Lower leg skin (tissue), 4 donors: ENCODE measurements at places on chromosomes 2 and 18. TPM values are rescaled to one million over a fixed set of nuclear protein-coding genes. Genes with fewer than 3 reads are reported as not detected.
A peak's percentile ranks its signal among the peaks of the same experiment; 100 is the strongest.

Gene ARHGAP15
- 3.0 TPM for total RNA-seq

Gene CRYGD
- not detected for total RNA-seq

DNA sequence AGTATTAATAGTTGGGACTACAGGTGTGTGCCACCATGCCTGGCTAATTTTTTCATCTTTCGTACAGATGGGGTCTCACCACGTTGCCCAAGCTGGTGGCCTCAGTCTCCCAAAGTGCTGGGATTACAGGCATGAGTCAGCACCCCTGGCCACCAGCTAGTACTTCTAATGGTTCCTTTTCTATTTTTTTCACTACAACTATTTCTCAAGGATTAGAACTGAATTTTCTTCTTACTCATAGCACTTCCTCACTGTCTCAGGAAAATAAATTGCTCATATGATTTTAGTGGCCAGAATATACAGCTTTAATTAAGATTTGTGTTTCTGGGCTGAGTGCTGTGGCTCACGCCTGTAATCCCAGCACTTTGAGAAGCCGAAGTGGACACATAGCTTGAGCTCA, 43.2 kb upstream of the SOS1 start:
- no peak for DNase-seq

Gene PPIG
- 31.9 TPM for total RNA-seq

- DNase-seq: no peak
Measured at GRCh38 chr2:190794790-190795189, 85.8 kb upstream of the GLS start.

DNA sequence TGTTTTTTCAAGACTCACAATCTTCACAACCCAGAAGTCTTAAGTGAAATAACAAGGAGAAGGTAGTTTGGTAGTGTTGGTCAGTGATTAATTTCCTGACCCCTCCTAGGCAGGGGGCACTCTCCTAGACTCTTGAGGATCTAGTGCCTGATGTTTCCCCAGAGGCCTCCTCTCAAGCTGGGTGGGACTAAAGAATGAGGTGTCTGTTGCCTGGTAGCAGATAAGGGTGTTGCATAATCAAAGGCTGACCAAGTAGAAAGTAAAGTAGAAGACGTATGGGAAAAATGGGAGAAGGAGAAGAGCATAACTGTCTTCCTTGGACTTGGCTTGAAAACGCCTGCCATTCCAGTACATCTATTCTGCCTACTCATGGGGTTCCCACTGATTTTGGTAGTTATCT, 37.8 kb downstream of the VIT start:
- no peak for DNase-seq

Gene UGT1A9
- not detected for total RNA-seq

DNA sequence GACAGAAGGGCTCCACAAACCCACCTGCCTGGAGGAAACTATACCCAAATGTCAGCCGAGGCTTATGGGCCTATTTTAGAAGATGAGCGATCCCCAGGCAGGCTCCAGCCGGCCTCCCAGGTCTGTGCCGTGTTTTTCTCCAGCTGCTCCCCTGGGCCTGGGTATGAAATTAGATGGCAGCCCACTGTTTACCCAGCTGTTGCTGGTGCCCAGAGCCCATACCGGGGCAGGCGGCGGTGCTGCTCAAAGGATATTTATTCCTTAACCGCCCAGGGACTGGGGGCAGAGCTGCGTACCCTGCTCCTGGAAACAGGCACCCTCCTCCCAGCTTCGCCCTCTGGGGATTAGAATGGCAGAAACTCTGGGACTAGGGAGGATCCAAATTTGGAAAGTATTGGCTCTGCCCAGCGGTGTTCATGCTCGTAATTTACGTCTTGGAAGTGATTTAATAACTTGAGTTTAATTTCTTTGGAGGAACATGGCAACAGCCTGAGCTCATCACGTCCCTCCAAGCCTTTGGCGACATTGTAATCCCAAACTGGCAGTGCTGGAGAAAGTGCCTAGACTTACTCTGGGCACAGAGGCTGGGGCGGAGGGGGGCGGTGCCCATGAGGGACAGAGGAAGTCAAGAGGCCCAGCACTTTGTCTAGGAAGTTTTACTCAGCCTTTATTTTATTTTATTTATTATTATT, 199.2 kb downstream of the KLHL29 start:
- no peak for DNase-seq

- no peak for DNase-seq
Measured at GRCh38 chr18:44921974-44922373, 241.3 kb downstream of the SETBP1 start.

DNA sequence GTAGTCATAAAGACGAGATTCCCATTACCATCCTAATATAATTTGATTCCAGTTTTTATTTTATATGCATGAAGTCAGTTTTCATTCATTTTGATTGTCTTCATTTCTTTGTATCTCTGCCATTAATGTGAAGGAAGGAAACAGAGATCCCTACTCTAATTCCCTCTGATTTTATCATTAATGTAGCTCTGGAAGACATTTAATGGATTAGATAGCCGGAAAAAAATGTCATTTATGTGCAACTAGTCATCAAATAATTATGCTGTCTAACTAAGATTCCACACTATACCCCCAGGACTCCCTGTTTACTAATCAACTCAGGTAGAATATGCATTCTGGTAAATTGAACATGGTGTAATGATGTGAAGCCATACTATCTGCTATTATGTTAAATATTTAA, 19.9 kb downstream of the RHBDD1 start:
- no peak for DNase-seq

Gene POTEF
- total RNA-seq: not detected

- DNase-seq: no peak
Measured at GRCh38 chr2:168192839-168193616, 54.4 kb downstream of the STK39 start.

Gene FSIP2
- 6.9 TPM for total RNA-seq

Gene PLGLB2
- total RNA-seq: not detected

DNA sequence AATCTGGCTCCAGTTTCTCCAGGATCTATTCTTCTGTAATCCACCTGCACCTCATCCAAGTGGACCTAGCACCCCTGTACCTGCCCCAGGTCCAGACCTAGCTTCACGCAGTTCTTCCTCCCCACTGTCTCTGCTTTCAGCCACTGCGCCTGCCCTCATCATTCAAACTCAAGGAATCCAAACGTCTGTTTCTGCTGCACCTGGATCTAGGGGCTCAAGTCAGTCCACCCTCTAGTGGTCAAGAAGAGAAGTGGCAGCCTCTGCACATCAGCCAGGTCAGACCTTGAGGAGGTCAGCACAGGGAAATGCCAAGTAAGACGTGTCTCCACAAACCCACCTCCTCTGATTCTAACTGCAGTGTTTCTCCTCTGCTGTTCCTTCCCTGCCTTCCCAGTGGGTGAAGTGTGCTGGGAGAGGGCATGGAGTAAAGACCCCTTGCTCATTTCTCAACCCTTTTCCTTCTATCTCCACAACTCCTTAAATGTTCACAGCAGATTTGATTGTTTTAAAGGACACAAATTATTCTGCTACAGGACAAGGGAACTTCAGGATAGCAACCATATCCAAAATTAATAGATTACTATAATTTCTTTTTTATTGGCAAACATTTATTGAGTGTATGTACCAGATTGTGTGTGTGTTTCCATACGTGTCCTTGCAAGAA, 8.6 kb upstream of the RNF152 start:
- no peak for DNase-seq

Gene KIAA2012
- total RNA-seq: not detected

DNA sequence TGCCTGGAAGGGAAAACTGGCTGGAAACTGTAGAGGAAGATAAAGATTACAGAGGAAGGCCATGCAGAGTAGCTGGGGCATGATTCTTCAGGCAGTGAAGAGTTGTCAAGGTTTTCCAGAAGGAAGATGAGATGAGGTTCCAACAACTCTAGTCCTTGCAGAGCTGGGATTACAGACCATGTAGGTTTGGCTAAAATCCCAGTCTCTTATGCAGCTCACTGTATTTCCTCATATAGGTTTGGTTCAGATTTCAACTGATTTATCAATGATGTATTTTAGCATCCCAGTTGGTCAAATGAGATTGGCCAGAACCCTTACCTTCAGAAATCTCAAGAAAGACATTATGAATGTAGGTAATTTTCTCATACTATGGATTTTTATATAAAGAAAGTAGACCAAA, 16.4 kb downstream of the FAP start:
- DNase-seq: no peak

- no peak for DNase-seq
Measured at GRCh38 chr2:219514196-219514761, at the start of gene ASIC4. ASIC4 (plus strand) TSS chr2:219514482; CDS start chr2:219514725, 243 bp downstream.

Gene RBFA
- total RNA-seq: 39.6 TPM

- DNase-seq: peak; percentile 93
Measured at GRCh38 chr2:173205375-173205774, 129.7 kb downstream of the MAP3K20 start.

DNA sequence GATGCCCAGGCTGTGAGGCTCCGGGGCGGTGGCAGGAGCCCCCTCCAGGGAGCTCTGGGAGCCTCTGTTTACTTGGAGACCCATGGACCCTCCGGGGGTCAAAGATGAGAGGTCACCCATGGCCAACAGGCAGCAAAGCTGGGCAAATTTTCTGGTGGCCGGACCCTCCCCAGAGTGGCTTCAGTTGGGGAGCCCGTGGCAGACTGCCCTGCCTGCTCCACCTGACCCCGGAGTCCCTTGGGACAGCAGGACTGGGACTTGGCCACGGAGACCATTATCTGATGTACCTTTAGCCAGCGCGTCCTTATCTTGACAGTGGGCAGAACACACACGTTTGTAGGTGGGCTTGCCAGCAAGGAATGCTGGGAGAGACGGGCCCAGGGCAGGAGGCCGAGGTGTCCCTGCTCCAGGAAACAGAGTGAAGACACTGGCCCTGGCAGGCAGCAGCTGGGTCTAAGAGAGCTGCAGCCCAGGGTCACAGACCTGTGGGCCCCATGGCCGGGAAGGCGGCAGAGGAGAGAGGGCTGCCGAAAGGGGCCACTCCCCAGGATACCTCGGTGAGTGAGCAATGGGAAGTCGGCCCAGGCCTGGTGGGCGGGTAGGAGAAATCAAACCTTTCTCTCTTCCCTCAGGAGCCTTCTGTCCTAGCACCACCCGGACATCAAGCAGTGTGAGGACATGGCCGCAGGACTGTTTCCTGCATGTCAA, at the start of the genes ABCG5 and ABCG8:
ABCG5 (minus strand) TSS at position 280 of the 708 bp plus-strand sequence; CDS start at position 120, 160 bp downstream.
ABCG8 (plus strand) TSS at position 412 of the 708 bp plus-strand sequence; CDS start at position 495, 83 bp downstream.
- DNase-seq: peak; percentile 11

DNA sequence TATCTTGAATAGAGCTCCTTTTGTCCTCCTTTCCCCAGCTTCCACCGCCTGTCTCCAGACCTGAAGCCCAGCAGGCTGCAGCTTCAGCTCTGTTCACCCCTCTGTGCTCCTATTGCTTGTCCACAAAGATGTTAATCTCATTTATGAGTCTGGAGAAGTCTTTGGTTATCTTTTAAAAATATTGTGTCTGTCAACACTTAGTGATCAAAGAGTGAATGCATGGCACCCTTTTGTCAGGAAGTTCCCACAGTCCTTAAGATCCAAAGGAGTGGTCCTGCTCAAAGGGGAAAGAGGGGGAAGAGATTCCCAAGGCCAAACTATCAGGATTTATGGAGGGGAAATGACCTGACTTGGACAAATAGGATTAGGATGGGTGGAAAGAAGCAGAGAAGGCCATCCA, 118.9 kb downstream of the ACAA2 start:
- DNase-seq: no peak

GRCh38 chr2:224055101-224055500, 16.0 kb upstream of the SERPINE2 start:
- no peak for DNase-seq

Gene KCNG2
- total RNA-seq: not detected

GRCh38 chr2:23312996-23313606, 71.9 kb upstream of the KLHL29 start:
- no peak for DNase-seq

Gene RGPD3
- 0.20 TPM for total RNA-seq

DNA sequence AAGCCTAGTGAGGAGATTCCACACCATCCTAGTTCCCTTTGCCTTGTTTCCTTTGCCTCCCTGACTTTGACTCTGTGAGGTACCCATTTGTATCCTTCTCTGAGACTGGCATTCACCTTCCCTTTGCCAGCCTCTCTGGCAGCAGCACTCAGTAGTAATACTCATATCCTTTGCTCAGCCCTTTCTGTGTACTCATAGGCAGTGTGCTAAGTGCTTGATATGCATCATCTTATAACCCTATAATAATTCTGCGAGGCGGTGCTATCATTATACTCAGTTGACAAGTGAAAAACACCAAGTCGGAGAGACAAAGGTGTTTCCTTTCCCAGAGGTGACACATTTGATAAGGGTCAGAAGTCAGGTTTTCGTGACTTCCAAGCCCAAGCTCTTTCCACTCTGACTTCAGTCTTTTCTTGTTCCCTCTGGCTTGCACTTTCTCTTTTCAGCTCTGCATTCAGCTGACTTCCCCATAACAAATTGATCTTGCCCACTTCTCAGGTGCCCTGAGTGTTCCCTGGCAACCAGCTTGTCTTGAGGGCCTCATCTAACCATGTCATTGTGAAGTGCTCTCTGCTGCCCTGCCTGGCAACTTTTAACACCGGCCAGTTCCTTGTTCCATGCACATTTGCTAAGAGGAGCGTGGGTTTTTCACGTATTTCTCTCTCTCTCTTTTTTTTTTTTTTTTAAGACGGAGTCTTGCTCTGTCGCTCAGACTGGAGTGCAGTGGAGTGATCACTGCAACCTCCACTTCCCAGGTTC, 94.5 kb upstream of the UPP2 start:
- no peak for DNase-seq

Gene UXS1
- total RNA-seq: 25.8 TPM

DNA sequence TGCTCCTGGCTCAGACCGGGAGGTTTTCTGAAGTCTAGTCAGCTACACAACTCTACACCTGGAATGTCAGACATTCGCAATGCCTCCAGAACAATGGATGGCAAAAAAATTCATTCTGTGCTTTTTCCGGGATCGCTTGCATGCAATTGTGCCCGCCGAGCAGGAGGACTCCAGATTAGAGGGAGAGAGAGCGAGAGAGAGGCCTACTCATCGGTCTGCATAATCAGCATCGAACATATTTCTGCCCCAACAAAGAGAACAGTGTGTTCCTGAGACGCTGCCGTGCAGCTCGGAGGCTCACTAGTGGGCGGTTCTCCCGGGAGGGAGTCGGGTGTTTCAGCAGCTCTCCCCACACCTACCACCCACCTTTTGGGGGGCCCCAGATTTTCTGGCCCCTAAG, 117.1 kb downstream of the KLHL29 start:
- no peak for DNase-seq
